EH (cell line): ENCODE measurements at places on chromosomes 4 and X.
A peak's percentile ranks its signal among the peaks of the same experiment; 100 is the strongest.

- no peak for DNase-seq
Measured at GRCh38 chr4:10245751-10246150, 129.2 kb upstream of the WDR1 start.

DNA sequence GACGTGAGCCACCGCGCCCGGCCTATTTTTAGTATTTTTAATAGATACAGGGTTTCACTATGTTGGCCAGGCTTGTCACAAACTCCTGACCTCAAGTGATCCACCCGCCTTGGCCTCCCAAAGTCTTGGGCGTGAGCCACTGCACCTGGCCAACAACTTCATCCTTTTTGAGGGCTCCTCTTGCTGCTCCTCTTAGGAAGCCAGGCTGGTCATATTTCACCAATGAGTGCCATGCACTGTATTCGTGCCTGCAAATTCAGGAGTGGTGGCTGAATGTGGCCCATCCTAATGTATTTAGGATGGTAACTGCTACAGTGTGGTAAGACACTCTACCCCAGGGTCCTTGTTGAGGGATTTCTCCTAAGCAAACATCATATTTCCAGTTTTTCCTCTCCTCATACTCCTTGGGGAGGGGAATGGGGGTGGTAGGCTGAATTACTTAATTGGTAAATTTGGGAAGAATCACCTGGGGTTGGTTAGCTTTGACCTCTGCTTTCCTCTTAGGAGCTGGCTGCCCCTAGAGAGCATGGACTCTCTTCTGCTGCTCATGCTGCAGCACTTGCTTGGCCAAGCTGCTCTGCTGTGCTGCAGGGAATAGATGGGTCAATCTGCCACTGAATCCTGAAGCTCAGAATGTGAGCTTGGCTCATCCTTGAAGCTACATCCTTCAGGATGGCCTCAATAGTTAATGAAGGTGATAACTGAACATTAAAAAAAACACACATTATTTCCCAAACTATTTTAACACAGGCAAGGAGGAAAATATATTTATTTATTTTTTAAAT is 167.4 kb downstream of the HS3ST1 start:
- DNase-seq: no peak

DNA sequence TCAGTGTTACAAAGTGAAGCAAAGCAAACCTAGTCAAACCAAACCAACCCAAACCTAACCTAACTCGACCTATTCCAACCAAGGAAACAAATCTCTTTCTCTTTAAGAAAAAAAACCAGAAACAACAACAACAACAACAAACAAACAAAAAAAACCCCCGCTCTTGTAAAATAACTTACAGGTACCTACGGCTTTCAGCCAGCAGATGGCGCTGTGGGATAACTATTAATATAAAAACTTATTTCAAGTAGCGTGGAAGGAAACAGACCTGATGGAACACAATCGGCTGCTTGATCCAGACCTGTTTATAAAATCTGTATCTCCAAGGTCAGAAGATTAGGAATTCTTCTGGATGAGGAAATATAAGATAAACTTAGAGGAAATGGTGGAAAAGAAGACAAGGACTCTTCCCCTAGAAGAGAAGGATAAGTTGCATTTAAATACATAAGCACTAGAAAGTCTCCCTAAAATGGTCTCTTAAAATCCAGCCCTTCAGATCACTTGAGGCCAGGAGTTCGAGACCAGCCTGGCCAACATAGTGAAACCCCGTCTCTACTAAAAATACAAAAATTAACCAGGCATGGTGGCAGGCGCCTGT is 34.4 kb upstream of the CDKL5 start:
- peak; percentile 50 for DNase-seq

DNA sequence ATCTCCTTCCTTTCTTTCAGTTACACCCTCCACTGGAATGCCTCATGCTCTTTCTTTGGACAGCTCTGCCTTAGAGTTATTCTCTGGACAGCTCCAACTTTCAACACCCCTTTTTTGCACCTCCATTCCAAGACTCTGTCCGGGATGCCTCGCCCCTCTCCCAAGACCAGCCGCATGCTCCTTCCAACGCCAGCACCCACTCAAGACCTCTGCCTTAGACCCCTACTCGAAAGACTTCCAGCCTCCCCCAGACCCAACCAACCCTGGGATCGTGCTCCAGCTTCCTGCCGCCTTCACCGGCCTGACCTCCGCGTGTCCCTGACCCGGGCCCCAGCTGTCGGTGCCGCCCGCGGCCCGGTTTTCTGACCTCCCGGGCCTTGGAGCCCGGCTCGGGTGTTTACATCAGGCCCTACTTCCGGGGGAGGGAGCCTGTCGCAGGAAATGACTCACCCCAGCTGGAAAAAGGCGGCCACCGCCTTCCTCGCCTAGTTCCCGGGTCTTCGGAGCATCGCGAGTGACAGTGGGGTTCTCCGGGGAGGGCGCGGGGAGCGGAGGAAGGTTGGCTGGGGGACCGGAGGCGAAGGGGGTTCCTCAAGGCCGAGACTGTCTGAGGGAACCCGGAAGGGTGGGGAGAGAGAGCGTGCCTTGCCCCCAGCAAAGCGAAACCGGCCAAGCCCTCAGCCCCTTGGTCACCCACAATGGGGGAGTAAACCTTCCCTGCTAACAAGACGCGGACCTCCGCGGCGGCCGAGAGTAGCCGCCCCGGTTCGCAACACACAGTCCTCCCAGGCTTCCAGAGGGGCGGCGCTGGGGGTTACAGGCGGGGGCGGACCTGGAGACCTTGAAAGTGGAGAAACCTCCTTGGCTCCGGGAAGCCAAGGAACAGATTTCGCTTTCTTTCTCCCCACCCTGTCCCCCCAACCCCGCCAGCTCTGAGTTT is at the start of gene WDR45:
WDR45 (minus strand) TSS at position 399 of the 940 bp plus-strand sequence. CDS start 1,792 bp downstream, outside the sequence.
- peak; percentile 79 for DNase-seq
